Stimulated activated CD8-positive, alpha-beta memory T cell treated with anti-CD3 and anti-CD28 coated beads, Interleukin-15, amount 100 ng/mL, for 24 hours (primary cell): ENCODE measurements at places on chromosomes 2 and 18.

DNA sequence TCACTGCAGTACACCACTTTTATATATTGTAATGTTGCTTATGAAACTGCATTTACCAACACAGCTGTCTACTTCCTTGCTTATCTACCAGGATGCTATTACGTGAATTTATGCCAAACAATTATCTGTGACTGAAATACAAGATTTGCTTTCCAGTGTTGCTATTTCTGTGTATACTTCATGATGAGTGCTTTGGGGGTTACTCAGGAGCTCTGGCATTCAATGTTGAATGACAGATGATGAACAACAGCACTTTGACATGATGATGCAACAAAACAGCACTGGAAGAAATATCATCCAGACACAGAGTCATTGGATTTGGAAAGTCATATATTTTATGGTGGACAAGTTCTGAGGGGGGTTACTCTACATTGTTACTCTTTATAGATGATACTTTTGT is 125.8 kb downstream of the NETO1 start:
- DNase-seq: no peak

DNA sequence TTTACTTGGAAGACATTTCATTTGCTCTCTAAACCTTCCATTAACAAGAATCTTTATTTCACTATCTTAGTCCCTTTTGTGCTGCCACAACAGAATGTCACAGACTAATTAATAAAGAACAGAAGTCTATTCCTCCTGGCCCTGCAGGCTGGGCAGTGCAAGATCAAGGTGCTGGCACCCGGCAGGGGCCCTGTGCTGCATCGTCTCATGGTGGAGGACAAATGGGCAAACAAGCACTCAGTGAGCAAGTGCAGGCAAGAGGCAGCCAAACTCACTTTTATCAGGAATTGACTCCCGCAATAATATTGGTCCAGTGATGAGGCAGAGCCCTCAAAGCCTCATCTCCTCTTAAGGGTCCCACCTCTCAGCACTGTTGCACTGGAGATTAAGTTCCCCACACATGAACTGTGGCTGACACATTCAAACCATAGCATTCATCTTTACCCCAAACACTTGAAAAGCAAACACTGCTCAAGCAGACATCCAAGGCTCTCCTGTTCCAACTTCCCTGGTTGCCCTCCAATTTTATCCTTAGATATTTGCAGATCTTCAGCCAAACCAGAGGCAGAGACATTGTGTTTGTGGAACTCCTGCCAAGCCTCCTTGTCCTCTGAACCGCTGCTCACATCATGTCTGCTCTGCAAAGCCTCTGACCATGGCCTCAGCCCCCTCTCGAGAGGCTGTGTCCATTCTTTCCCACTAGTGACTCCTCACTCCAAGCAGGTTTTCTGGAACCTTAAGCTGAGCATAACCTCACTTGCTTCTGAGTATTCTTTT is 404.4 kb upstream of the SOX11 start:
- DNase-seq: no peak

GRCh38 chr2:166170356-166170755 is 42.5 kb upstream of the SCN1A start:
- no peak for DNase-seq

- no peak for DNase-seq
Observed at GRCh38 chr18:32777049-32777448, 4.2 kb upstream of the KLHL14 start.

GRCh38 chr2:119531292-119531691 is 7.0 kb upstream of the SCTR start:
- DNase-seq: no peak

- no peak for DNase-seq
Observed at GRCh38 chr2:201223089-201224073, 37.0 kb upstream of the CASP8 start.

GRCh38 chr2:74373221-74373676 is 6.9 kb downstream of the DCTN1 start:
- DNase-seq: no peak
